ENCODE measurements at places on chromosomes 3 and 15. TPM values are rescaled to one million over a fixed set of nuclear protein-coding genes. Genes with fewer than 3 reads are reported as not detected.

DNA sequence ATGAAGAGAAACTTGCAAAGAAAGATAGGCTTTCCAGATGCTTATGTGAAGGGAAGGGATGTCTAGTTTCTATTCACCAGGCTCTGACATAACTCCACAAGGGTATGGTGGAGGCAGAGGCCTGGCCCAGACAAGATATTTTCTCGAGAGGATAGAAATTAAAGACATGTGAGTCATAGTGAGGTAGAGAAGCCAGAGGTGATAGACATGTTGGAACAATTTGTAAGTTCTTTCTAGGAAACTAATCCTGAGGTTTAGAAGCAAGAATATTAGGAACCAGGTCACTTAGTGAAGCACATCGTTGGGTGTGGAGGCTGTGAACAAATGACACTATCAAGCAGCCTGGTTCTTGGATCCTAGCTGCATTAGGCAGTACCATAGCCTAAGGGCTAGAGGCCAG, 176.9 kb downstream of the BBX start:
- DNase-seq: no peak

The SCG3 gene
- not detected for total RNA-seq

The CLDN18 gene
- total RNA-seq: not detected

The SRGAP3 gene
- total RNA-seq: 0.86 TPM

DNA sequence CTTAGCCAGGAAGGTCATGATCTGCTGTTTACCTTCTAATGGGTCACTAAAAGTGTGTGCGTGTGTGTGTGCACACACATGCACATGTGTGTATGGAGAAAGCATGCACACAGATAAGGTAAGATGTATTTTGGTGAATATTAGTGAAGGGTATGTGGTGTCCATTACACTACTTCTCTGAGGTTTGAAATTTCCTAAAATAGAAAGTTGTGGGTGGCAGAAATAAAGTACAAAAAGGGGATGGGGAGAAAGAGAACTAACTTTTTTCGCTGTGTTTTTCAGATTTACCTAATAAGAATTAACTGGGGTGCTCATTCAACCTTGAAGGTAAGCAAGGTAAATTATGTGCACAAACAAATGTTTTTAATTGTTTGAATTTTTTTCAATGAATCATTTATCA, 24.4 kb upstream of the NR2E3 start:
- no peak for DNase-seq

The MEX3B gene
- total RNA-seq: 7.2 TPM

DNA sequence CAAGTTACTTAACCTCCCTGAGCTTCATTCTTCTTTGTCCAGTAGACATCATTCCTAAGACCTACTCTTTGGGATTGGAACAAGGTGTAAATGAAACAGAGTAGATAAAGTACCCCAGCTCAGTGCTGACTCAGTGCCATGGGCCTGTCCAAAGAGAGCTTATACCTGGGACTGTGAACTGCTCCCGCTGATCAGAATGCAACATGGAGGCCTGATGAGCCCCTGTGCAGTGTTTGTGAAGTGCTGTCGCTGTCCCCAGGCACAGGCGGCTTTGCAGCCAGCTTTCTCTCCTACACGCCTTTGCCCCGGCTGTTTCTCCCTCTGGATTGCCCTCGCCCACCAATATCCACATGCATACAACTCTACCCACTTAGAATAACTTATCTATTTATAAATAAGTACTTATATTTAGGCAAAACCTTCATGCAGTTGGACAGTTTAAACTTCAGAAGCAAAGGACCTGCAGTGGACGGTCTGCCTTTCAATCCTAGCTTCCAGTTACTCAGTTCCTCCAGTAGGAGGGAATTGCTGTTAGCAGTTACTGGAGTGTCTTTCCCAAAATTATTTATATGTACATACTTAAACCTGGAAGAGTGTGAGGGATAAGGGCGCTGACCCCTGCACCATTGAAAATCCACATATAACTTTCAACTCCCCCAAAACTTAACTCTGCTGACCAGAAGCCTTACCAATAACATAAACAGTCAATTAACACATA, 80.0 kb downstream of the CORO2B start:
- no peak for DNase-seq

The ROPN1 gene
- not detected for total RNA-seq

DNA sequence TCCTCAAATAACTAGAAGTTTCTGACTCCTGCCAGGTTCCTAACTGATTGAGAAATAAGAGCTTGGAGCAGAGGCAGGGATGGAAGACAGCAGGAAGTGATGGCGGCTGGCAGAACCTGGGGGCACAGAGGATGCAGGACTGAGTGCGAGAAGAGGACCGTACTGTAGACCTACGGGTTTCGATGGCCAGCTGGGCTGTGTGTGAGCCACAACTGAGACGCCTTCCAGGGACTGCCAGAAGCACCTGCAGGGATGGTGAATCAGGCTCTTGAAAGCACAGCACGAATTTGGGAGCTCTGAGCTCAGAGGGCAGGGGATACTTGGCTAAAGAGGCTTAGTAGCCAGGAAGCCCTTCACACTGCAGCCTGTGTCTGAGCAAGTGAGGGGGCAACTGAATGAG, 165.6 kb downstream of the ABHD5 start:
- DNase-seq: no peak

GRCh38 chr3:37241880-37242279, 67.5 kb upstream of the LRRFIP2 start:
- peak; percentile 40 for DNase-seq

- DNase-seq: no peak
Measured at GRCh38 chr3:8147711-8148110, 353.9 kb upstream of the LMCD1 start.
